Thyroid gland (tissue), 4 donors: ENCODE measurements at places on chromosomes 12 and 14.

DNA sequence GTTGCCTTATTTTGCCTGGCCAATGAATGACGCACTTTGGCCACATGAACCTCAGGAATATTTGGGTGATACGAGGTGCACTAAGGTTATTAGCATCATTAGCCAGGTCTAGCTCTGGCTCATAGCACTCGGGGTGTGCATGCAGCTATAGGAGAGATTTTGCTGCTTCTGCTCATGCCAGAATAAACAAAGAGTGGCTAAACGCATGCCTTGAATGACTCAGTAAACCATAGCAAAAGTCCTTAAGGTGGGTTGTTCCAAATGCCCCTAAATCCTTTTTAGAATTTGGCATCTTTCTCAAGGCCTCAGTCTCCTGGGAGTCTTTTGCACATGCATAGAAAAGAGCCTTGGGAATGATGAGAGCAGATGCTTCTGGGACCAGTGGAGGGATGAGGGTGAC, 343.7 kb upstream of the FKBP4 start:
- DNase-seq, result no peak

DNA sequence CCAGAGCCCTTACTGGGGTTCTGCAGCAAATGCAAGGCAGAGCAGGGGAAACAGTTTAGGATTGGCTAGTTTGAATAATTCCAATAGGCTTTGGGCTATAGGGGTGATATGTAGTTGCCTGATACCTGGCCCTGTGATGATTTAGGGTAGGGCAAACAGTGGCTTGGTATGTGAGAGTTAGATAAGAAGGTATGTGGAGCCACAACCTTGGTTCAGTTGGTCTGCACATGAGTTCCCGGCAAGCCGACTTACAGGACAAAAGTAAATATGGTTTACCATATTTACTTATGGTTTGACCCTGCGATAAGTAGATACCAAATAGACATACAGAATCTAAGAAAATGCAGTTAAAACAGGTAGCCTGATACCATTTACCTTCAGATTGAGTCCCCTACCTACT, 8.3 kb upstream of the CAPRIN2 start:
- DNase-seq, result no peak

GRCh38 chr12:92244036-92244435, 98.4 kb upstream of the BTG1 start:
- no peak for DNase-seq

- DNase-seq, result no peak
These were observed 9.4 kb upstream of the WNT5B start for GRCh38 chr12:1619587-1619986.

- DNase-seq, result no peak
These were observed 30.1 kb downstream of the SLC15A4 start for GRCh38 chr12:128793701-128794100.

GRCh38 chr12:34294671-34295365, 272.5 kb downstream of the ALG10 start:
- DNase-seq, result no peak

GRCh38 chr12:47311568-47311967, 231.8 kb upstream of the AMIGO2 start:
- DNase-seq, result no peak

DNA sequence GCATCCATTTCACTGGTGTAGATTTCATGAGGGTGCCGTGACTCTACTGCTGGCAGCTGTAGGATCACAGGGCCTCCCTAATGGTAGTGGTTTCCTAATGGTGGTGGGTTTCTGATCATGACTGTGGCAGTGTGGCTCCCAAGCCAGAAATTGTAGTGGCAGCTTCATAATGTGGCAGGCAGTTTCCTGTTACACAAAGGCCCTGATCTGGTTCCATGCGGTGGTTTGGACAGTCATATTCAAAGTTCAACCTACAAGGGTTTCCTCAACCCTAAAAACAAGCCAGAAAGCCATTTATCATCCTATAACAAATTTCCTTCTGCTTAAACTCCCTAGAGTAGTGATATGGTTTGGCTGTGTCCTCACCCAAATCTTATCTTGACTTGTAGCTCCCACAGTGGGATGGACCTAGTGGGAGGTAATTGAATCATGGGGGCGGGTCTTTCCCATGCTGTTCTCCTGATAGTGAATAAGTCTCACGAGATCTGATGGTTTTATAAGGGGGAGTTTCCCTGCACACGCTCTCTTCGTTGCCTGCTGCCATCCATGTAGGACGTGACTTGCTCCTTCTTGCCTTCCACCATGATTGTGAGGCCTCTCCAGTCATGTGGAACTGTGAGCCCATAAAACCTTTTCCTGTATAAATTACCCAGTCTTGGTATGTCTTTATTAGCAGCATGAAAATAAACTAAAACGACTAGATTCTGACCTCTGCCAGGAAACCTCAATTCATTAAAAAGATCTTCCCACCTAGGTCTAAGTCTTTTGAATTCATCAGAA, 257.1 kb downstream of the EFCAB11 start:
- no peak for DNase-seq

- DNase-seq, result no peak
These were observed 807 bp upstream of the ZCCHC8 start for GRCh38 chr12:122501489-122501989.

GRCh38 chr12:94498073-94498472, 38.4 kb upstream of the CEP83 start:
- DNase-seq, result no peak

GRCh38 chr12:49032679-49033447, 14.3 kb upstream of the PRKAG1 start:
- DNase-seq, result no peak
